B cell (primary cell): ENCODE measurements at places on chromosomes 16 and 17.

DNA sequence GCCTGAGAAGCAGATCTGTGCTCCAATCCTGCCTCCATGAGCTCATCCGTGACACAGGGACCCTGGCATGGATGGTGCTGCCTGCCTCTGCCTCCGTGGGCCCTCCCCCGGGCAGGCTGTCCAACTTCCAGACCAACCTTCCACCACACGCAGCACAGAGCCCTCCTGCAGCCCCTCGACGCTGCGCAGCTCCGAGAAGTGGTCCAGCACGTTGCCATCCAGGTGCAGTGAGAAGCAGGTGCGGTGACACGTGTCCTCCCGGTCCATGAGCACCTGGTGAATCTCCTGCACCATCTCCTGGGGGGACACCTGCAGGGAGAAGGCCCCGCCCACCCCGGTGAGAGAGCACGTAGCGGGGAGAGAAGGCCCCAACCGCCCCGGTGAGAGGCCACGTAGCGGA lies 8.4 kb downstream of the CLUH start:
- no peak for DNase-seq

DNA sequence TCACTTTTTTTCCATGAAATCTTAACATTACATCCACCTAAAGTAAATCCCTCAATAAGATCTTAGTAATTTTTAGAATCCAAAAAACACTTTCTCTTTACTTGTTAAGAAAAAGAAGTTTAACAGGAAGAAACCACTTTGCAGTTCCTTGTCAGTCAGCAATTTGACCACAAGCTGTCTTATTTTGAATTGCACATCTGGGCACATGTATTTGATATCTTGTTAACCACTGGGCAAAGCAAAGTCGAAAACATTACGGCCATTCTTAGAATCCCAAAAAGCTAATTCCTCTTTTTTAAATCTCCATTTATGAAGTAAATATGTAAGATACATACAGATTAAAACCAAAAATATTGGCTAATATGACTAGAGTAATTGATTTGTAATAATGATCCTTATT lies 1.1 kb downstream of the ABCA10 start:
- DNase-seq: no peak

DNA sequence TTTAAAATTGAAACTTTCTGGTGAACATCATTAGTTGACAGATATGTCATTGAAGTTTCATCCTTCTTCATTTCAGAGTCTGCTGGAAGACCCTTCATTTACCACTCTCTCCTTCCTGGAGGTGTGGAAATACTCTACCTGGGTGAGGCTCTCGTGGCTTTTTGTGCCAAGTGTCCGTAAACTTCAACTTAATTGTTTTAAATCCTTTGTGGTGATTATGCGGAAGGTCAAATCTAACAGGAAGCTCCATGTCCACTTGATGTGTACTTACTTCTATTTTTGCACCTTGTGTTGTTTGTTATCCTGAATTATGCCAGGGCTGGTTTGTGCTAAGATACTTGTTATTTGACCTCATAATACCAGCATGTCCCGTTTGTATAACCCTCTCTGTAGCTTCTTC lies 129.2 kb downstream of the WWOX start:
- DNase-seq: no peak

DNA sequence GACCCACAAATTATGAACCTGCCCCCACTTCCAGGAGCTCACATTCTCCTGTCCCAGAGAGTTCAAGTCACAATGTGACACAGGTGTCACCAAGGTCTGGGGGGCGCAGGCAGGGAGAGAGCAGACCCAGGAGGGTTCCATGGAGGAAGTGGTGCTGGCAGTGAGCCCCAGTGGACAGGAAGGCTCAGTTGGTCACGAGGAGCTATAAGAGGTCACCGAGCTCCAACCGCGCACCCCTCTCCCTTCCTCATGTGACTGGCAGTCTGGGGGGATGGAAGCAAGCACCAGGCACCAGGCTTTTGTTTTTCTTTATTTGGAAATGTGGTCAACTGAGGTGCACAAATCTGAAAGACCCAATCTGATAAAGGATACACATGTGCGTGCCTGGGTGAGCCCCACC lies 2.5 kb downstream of the ITGAD start:
- no peak for DNase-seq

DNA sequence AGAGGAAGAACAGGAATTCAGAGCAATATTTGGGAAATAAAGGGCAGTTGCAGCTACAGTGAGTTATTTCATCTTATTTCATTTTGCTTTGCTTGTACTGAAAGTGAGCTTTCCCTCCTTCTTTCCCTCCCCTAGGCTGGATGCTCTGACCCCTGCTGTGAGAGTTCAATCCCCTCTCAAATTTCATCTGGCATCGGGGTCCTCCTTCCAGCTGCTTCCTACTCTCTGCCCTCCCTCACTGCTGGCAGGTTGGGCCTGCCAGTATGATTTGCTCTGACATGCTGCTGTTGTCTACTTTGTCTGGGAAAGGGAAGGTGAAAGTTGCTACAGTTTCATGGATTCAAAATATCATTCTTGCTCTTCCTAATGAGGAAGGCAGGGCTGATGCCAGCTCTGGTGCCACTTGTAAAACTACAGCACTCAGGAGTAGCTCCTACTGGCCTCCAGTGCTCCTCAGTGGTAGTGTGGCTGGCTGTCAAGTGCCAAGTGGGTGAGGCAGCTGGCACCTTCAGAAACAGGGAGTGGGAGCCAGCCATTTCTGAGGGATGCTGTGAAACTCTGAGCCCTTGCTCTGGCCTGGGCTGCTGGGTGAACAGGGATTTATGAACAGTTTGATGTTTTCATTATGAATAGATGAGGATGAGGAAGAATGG lies 408.6 kb downstream of the HAPSTR1 start:
- no peak for DNase-seq

GRCh38 chr17:12492450-12492849 lies 173.2 kb upstream of the MYOCD start:
- DNase-seq: no peak
